Thyroid gland (tissue), 4 donors: ENCODE measurements at places on chromosomes 13 and 19. TPM values are rescaled to one million over a fixed set of nuclear protein-coding genes. Genes with fewer than 3 reads are reported as not detected.

DNA sequence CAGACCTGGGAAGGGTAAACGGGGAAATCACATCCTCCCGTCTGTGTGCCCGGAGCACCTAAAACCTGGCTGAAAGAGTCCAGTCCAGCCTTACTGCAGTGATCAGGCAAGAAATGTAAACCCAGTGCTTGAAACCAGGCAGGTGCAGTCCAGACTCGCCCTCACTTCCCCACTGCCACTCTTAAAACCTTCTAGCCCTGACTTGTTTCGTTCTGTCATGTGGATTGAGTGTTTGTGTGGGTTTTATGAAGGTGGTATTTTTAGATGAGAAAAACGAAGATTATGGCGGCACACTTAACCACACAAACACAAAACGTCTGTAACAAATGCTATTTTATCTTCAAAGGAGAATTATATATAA lies 839 bp upstream of the CKAP2 start:
- peak overlapping the region; percentile 36 for H3K4me3 ChIP-seq
- no peaks in the 10 kb centered on the region for H3K36me3 ChIP-seq
- DNase-seq, result peak; percentile 27
- no peaks in the 10 kb centered on the region for H3K27me3 ChIP-seq
- H3K4me1 ChIP-seq, result peaks cover 15% of the 10 kb centered on the region
- peak overlapping the region; percentile 72 for H3K27ac ChIP-seq

DNA sequence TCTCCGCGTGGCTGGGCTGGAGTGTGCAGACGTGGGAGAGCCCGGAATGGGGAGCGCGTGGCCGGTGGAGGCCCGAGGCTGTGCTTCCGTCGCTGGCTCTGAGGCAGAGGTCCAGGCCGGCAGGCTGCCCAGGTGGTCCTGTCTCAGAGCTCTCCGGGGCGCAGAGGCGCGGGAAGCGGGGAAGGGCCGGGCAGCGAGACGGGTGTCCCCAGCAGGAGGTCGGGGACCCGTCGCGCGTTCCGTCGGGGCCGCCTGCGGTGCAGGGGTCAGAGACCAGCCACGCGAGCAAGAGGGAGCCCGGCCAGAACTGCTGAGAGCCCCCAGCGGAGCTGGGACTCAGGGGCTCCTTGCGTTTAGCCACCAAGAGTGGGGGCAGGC lies 1.3 kb upstream of the C1QTNF9 start:
- H3K4me1 ChIP-seq, result no peaks in the 10 kb centered on the region
- H3K27me3 ChIP-seq, result no peaks in the 10 kb centered on the region

GRCh38 chr13:62251734-62252133 lies 836.1 kb upstream of the PCDH20 start:
- DNase-seq, result no peak
- no peaks in the 10 kb centered on the region for H3K27me3 ChIP-seq
- H3K27ac ChIP-seq, result no peak overlapping the region

GRCh38 chr19:32233885-32234284 lies 111.5 kb upstream of the ZNF507 start:
- no peak for DNase-seq
- no peaks in the 10 kb centered on the region for H3K36me3 ChIP-seq
- no peak overlapping the region for H3K27ac ChIP-seq
- H3K27me3 ChIP-seq, result no peaks in the 10 kb centered on the region
- no peaks in the 10 kb centered on the region for H3K4me1 ChIP-seq

- H3K4me1 ChIP-seq, result peaks cover 12% of the 10 kb centered on the region
- peak overlapping the region; percentile 35 for H3K4me3 ChIP-seq
- H3K36me3 ChIP-seq, result no peaks in the 10 kb centered on the region
- H3K27ac ChIP-seq, result peak overlapping the region; percentile 78
- DNase-seq, result peak; percentile 15
These were observed 1.4 kb downstream of the PARP4 start for GRCh38 chr13:24511019-24511815.

GRCh38 chr19:2294687-2295335 lies 12.8 kb upstream of the PEAK3 start:
- H3K4me3 ChIP-seq, result no peak overlapping the region
- H3K27me3 ChIP-seq, result peaks cover 18% of the 10 kb centered on the region
- H3K4me1 ChIP-seq, result peaks cover 22% of the 10 kb centered on the region
- no peak overlapping the region for H3K27ac ChIP-seq
- no peaks in the 10 kb centered on the region for H3K36me3 ChIP-seq
- no peak for DNase-seq

The CYP2F1 gene
- not detected for total RNA-seq

The APC2 gene
- not detected for total RNA-seq

The TRPC4 gene
- total RNA-seq, result 1.3 TPM
